ENCODE measurements at places on chromosomes 5 and 9.

- DNase-seq = no peak
Measured at GRCh38 chr9:26341545-26341944, 551.1 kb downstream of the CAAP1 start.

DNA sequence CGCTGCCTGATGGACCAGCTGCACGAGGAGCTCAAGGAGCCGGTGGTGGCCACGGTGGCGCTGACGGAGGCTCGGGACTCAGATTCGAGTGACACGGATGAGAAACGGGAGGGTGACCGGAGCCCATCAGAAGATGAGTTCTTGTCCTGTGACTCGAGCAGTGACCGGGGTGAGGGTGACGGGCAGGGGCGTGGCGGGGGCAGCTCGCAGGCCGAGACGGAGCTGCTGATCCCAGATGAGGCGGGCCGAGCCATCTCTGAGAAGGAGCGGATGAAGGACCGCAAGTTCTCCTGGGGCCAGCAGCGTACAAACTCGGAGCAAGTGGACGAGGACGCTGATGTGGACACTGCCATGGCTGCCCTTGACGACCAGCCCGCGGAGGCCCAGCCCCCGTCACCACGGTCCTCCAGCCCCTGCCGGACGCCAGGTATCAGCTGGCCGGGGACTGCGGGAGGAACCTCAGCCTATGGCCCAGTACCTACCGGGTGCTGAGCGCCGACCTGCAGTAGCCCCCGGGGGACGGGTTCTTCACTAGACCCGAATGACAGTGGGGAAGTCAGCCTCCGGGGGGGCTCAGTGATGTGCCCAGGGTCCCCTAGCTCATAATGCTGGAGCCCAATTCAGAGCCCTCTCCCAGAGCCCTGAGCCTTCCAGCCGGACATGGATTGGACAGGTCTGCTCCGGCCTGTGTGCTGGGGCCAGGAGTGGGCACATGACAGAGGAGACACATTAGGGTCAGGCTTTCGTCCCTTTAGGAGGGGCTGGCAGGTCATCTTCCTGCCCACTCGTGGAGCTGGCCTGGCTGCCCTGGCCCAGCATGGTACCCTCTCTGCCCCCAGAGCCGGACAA, 33.0 kb downstream of the USP20 start:
- DNase-seq = no peak

DNA sequence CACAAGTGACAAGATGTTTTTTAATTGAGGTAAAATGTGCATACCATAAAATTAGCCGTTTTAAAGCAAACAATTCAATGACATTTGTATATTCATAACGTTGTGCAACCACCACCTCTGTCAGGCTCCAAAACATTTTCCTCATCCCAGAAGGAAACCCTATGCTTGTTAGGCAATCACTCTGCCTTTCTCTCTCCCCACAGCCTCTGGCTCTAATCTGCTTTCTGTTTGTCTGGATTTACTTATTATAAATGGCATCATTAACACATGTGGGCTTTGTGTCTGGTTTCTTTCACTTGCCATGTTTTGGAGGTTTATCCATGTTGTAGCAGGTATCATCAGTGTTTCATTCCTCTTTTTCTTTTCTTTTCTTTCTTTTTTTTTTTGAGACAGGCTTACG, 1.4 kb upstream of the N4BP3 start:
- no peak for DNase-seq

DNA sequence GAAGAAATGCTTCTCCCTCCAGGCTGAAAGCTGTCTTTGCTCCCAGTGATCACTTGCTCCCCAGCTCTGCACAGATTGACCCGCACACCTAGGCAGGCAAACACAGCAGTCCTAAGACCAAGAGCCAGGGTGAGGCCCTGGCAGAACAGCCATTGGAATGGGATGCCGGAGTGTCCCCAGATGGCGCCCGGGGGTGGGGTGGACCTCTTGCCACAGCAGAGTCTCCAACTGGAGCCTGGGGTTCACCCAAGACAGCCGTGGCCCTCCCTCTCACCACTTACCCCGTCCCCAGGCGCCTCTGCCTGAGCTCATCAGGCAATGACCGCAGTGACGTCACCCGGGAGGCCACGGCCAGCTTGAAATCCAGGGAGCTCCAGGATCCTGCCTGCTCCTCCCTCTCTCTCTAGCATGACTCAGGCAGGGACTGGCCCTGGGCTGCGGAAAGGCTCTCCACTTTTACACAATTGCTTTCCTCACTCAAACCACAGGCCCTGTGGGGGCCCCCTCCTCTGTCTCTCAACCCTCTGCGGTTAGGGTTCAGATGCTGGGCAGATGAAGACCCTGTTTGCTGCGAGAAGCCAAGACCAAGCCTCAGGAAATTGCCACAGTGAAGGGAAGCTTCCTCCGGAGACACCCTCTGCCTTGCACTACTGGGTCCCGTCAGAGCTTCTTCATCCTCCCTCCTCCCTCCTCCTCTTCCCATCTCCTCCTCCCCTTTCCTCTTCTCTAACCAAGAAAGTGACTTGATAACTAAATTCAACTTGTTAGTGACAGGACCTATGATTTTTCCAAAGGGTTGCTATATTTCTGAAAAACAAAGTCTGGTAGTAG, 24.3 kb upstream of the PTGES start:
- no peak for DNase-seq

GRCh38 chr5:9782826-9783560, 152.8 kb upstream of the TAS2R1 start:
- no peak for DNase-seq

DNA sequence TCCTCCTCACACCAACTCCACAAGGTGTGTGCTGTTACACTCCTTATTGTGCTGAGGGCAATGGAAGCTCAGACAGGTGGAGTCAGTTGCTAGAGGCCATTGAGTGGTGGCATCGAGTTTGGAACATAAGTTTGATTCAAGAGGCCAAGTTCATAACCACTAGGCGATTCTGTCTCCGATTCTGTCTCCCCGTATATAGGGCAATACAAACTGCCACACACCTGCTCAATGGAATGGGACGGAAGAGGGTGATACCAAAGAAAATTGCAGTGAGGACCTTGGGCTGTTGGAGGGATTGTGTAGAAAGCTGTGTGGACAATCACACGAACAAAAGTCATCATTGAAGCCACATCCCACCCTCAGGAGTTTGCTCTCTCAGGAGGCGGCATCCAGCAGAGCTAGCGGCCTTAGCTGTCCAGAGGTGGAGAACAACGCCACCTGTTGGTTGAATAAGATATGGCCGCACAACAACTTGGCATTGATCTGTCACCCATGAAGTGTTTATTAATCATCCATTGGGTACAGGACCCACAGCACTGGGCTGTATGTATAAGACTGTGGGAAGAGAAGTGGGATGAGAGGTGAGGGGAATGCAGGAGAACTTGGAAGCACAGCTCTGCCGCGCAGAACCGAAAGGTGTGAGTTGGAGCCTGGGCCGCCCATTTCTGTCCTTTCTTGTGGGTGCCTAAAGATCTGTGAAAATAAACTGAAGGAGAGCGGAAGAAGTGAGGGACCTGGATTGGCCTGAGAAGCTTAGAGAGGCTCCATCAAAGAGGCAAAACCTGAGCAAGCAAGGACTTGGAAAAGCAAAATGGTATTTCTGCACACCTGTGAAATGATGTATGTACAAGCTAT, 16.1 kb upstream of the NEUROG1 start:
- DNase-seq = no peak

DNA sequence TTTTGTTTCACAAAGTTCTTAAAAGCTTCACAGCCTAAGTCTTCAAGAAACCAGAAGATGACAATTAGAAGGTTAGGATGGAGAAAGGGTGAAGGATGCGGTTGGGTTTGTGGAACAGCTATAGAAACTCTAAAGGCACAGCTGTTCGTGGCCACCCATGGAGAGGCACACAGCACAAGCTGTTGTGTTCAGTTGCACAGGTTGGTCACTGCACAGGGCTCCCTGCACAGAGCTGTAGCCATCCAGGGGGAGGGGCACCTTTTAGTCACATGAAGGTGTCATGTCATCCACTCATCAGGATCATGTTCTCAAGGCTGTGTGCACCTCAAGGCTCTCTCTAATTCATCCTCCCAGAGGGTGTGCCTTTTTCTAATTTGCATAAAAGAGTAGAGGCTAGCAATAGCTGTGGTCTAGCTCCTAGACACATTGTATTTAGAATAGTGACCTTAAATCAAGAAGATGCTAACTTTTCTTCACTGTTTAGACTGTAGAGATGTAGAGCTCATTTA, 5.0 kb upstream of the RASGRF2 start:
- DNase-seq = no peak

- no peak for DNase-seq
Measured at GRCh38 chr5:91277840-91278239, 105.3 kb downstream of the ARRDC3 start.

GRCh38 chr5:57383093-57383861, 99.3 kb downstream of the ACTBL2 start:
- no peak for DNase-seq
